SW480 (cell line): ENCODE measurements at places on chromosomes 16 and 17.

DNA sequence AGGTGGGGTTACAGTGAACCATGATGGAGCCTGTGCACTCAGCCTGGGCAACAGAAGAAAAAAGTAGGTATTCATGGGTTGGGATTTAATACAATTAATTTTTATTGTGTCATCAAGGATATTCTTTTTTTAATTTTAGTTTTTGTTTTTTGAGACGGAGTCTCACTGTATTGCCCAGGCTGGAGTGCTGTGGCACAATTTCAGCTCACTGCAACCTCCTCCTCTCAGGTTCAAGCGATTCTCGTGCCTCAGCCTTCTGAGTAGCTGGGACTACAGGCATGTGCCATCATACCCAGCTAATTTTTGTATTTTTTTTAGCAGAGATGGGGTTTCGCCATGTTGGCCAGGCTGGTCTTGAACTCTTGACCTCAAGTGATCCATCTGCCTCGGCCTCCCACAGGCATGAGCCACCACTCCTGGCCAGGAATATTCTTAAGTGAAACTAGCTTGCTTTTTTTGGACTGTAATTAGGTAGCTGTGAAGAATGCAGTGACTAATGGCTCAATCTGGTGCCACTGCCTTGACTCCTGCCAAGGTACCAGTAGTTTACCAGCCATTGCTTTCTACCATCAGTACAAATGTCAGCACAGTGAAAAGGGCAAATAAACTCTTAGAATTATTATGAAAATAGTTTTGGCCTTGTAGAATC is 4.8 kb downstream of the PPM1D start:
- no peak for DNase-seq

DNA sequence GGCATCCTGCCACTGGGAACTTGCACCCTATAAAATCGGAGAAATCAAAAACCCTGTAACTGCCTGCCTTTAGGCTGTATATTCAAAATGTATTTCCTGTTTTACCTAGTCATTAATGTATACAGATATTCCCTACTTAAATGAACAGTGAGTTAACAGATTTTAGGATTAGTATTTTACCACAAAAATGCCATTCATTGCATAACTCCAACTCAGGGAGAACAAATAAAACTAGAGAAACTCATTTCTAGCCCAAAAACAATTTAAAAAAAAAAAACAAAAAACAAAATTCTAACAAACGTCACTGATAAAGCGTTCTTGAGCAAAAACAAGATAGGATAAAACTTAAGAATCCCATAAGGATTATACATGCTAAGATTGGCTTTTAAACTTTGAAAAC is 3.7 kb upstream of the DHX33 start:
- no peak for DNase-seq

- no peak for DNase-seq
Measured at GRCh38 chr17:8476741-8477140, 41.1 kb downstream of the NDEL1 start.

- no peak for DNase-seq
Measured at GRCh38 chr17:76171706-76172105, 30.7 kb upstream of the FOXJ1 start.

DNA sequence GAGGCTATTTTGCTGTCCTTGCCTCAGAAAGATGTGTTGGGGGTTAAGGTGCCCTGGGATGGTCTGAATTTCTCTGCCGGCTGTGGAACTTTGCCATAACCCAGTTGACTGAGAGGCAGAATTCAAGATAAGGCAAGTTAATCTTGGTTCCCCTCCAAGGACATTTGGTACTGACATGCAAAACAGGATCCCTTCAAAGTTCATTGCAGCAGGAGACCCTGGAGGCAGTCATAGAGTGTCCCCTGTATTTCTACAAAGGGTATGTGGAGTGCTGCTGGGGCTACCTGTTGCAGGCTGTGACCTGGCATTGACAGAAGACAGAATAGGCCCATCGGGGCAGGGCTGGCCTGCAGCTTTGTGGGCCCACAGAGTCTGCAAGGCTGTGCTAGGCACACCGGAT is 135.6 kb upstream of the IRX3 start:
- no peak for DNase-seq

GRCh38 chr16:53534206-53534605 is 31.2 kb upstream of the AKTIP start:
- no peak for DNase-seq

GRCh38 chr17:28004344-28004743 is 38.1 kb upstream of the NLK start:
- no peak for DNase-seq

- DNase-seq: no peak
Measured at GRCh38 chr17:69047368-69048263, 13.1 kb downstream of the ABCA9 start.

- DNase-seq: no peak
Measured at GRCh38 chr17:26775219-26775822, 518.6 kb upstream of the WSB1 start.
